Astrocyte of the spinal cord (primary cell): ENCODE measurements at places on chromosomes 11 and 22.

DNA sequence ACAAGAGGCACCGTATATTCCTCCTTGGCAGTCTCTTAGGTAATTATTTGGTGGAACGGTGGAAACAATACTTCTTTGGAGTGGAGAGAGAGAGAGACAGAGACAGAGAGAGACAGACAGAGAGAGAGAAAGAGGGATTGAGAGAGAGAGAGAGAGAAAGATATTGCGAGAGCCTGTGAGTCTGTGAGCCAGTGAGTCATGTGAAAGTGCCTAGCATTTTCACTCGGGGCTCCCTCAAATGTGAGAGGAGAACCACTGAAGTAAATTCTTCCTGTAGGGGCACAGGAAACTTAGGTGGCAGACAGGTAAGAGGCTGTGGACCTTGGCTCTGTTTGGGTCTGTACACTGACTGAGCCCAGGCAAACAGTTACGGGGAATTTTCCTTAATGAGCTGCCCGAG is 31.6 kb upstream of the SNX19 start:
- DNase-seq = no peak

DNA sequence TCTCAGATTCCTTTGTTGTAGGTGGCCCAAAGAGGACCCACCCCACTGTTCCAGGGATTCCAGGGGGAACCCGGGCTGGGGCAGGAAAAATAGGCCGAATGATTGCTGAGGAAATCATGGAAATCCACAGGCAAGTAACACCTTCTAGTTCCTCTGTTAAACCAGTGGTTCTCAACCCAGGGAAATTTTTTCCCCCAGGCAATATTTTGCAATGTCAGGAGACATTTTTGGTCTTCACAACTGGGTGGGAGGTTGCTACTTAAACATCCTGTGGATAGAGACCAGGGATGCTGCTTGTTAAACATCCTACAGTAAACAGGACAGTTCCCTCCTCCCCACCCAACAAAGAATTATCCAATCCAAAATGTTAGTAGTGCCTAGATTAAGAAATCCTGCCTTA is 84.7 kb downstream of the BTBD10 start:
- no peak for DNase-seq

DNA sequence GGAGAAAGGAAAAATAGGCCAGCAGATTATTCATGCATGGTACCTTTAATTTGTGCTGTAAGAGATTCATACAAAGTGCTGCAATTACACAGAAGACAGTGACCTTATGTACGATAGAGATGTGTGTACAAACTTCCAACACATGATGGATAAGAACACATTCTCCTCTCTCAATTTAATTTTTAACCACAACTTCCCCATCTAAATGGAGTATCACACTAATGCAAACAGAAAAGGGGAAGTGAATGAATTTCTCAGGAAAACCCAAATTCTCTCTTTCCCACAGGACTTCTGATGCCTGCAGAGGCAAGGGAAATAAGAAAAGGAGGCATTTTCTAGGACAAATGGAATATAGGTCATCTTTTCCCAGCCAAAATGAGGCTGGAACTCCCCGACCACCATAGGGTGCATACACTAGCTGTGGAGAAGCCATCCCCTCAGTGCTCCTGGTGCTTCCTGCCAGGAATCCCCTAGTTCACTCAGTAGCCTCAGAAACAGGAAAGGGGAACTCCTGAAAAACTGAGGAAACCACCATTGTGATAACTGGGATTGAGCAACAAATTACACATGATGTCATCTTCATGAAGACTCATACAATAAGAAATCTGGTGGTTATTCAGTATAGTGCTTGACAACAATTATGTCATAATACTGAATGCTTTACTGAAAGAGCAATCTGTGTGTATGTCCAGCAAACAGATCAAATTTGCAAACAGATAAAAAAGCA is 22.4 kb downstream of the MMP10 start:
- peak; percentile 24 for DNase-seq

GRCh38 chr11:3133261-3134217 is 31.6 kb downstream of the OSBPL5 start:
- no peak for DNase-seq

GRCh38 chr22:48609279-48609865 is 1218.3 kb downstream of the BRD1 start:
- DNase-seq = no peak

GRCh38 chr22:37680191-37680851 is 4.9 kb downstream of the LGALS1 start:
- no peak for DNase-seq

DNA sequence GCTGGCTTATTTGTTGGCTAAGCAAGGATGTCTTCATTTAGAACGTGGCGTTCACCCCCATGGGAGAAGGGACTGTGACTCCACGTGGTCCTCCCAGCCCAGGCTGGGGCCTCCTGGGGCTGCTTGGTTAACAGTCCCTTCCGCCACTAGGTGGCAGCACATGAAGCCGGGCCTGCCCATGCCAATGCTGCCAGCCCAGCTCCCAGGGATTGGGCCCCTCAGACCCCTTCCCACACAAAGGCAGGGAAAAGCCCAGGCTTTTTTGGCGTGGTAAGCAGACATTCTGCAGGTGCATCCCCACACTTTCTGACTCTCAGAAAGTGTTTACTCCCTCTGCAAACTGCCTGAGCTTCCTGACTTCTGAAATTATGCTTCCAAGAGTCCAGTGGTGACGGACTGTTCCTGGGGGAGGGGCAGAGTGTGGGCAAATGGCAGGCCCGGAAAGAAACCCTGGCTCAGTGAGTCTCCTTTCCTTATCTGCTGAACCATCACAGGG is 3.1 kb downstream of the CBX6 start:
- DNase-seq = peak; percentile 50

DNA sequence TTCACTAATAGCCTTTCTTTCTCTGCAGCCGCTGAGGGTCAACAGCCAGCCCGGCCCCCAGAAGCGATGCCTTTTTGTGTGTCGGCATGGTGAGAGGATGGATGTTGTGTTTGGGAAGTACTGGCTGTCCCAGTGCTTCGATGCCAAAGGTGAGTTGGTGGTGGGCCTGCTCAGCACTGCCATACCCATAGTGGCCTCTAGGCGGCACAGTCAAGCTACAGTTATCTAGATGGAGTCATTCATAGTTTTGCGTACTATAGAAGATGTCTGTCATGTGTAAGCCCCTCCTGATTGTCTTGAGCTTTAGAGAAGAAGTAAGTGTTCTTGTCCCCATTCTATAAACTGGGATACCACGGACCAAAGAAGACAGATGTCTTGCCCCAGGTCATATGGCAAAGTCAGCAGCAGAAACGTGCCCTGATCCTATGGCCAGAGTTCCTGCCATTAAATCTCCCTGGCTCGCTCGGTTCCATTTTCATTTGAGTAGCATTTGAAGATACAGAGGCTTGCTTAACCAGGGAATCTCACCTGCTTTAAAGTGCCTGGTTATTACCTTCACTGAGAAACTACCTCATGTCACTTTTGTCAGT is 42.1 kb upstream of the CRTAM start:
- no peak for DNase-seq

DNA sequence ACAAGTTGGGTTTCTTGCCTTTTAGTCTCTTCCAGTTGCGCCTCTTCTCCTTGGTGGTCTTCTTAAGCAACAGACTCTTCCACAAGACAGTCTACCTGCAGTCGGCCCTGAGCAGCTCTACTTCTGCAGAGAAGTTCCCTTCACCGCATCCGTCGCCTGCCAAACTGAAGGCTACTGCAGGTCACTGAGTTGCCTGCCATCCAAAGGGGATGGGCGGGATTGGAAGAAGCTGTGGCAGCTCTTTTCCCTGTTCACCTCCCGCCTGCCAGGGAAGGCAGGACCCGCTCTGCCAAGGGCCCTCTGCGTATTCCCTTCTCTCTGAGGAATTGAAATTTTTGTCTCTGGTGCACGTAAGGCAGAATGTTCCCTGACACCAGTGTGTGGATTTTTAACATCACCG is 9.2 kb upstream of the STT3A start:
- no peak for DNase-seq

DNA sequence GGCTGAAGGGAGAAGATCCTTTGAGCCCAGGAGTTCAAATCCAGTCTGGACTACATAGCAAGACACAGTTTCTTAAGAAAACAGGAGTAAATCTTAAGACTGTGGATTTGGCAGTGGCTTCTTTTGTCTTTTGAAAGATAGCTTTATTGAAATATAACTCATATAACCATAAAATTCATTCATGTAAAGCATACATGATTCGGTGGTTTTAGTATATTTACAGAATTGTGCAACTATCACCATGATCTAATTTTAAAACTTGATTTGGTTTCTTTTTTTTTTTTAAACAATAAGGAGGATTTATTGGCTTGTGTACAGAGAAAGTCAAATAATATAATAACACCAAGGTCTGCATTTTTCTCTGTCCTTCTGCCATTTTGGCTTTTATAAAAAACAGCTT is 23.1 kb upstream of the PSMA1 start:
- no peak for DNase-seq

GRCh38 chr11:94459576-94459975 is 34.1 kb downstream of the MRE11 start:
- no peak for DNase-seq
